ENCODE measurements at places on chromosomes 7 and 10.

DNA sequence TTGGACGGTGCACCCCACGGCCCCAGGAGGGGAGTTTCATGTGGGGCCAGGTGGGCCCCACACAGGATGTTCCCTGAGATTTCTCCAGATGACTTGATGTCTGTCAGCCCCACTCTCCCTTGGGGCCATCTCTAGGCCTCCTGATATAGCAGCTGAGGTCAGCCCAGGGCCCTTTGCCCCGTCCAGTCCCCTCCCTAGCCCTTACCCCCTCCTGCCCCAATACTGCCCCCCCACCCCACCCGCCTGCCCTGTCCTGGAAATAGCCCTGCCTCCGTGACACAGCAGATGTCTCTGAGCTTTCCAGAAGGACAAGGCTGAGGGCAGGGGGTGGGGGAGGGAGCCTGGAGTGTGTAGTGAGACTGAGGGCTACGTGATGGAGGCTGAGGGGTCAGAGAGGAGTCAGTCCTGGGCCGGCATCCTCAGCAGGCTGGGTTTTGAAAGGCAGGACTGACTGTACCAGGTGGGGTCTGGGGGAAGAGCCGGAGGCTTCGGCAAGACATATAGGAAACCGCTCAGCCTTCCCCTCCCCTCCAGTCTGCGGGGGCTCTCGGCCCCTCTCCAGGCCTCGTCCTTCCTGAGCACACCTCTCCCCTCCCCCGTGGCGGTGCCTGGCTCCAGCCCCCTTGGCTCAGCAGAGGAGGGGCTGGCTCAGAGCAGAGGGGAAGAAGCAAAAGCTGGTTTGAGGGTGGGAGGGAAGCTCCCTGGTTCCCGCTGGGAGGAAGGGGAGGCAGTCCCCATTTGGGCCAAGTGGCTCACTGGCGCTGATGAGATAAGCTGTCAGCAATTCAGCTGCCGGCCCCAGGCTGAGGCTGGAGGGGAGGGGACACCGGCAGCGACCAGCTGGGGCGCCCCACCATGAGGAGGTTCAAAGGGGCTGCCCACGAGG lies 2.0 kb downstream of the FLNC start:
- DNase-seq = no peak

- DNase-seq = no peak
These were observed 44.4 kb upstream of the SLIT1 start for GRCh38 chr10:97230146-97230545.

DNA sequence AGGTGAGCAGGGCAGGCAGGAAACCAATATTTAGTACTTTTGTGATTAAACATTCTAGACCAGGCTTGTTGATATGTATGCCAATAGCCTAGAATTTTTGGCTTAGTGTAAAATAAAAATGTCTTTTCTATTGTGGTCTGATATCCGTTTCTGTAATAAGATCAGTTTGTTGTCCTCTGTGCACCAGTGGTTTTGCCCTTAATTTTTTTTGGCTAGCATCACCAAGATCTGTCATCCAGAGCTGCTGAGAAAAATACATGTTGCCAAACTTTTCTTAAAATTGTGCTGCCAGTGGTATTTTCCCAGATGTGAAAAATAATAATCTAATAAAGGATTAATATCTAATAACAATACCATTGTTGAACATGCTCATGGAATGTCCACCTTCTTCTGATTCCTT lies 115.6 kb downstream of the TWIST1 start:
- DNase-seq = no peak

- no peak for DNase-seq
These were observed 89.8 kb upstream of the LRRTM3 start for GRCh38 chr10:66836057-66836456.

DNA sequence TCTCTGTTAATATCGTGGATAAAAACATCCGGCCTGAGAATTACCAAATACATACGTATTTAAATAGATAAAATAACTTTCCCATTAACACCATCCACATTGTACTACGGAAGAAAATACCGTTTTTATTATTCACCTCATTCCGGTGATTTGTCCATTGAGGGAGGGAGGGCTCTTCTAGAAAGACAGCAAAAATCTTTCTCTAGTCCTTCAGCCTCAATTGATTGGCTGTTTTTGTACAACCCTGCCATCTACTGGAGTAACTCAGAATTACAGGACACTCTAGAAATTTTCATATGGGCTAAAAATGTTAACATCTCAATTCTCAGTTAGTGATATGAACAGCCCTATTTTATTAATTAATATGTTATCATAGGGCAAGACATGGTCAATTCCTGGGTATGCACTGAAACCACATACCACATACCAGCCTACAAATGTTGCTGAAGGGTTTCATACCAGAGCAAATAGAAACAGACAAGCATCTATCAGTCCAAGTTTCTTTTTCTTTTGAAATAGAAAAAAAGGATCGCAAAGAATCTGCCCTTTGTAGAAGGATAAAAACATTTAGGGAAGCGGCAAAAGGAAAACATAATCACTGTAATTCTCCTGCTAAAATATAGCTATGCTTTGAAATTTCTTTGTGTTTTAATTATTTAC lies 55.8 kb upstream of the CDCA7L start:
- DNase-seq = peak; percentile 65

Data from putamen (tissue), 1 donor.